ENCODE measurements at places on chromosomes 1 and 21. TPM values are rescaled to one million over a fixed set of nuclear protein-coding genes. Genes with fewer than 3 reads are reported as not detected.

The TFF2 gene
- total RNA-seq = not detected

The LCE3D gene
- not detected for total RNA-seq

The S100PBP gene
- total RNA-seq = 73.0 TPM

The CAMK2N1 gene
- 0.25 TPM for total RNA-seq

The GABPB2 gene
- total RNA-seq = 14.1 TPM
